Nephron progenitor cell (in vitro differentiated cells): ENCODE measurements at places on chromosomes 2 and 18.
A peak's percentile ranks its signal among the peaks of the same experiment; 100 is the strongest.

DNA sequence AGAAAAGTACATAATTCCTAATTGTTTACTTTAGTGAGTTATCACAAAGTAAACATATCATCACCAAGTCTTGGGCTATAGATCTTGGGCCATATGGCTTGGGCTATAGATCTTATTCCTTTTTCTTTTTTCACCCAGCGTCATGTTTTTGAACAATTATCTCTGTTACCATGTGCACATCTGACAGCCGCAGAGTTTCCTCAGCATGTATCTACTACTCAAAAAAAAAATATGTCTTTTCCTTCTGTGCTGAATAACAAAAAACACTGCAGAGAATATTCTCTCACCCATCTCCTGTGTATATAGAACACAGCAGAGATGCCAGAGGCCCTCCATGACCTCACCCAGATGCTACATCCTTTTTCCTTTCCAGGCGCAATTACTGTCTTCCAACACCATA lies 76.2 kb upstream of the MYO3B start:
- no peak for DNase-seq

GRCh38 chr2:220068846-220069245 lies 441.4 kb downstream of the SLC4A3 start:
- no peak for DNase-seq

DNA sequence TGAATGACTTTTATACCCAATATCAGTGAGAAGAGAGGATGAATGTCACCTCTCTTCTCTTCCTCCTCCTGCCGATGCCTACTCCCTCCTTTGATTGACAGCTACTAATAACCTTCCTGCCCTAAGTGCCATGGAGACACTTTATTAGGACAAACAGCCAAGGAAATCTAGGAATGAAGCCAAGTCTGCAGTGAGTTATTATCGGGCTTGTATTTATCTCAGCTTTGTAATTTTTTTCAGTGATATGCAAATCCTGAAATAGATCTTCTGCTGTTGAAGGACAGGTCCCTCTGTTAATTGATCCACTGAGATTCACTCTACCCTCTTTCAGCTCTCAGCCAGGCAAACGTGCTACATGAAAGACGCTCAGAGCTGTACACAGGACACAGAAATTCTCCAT lies 686.7 kb downstream of the TMEM182 start:
- DNase-seq: no peak

GRCh38 chr2:100254646-100255210 lies 67.6 kb downstream of the LONRF2 start:
- no peak for DNase-seq

DNA sequence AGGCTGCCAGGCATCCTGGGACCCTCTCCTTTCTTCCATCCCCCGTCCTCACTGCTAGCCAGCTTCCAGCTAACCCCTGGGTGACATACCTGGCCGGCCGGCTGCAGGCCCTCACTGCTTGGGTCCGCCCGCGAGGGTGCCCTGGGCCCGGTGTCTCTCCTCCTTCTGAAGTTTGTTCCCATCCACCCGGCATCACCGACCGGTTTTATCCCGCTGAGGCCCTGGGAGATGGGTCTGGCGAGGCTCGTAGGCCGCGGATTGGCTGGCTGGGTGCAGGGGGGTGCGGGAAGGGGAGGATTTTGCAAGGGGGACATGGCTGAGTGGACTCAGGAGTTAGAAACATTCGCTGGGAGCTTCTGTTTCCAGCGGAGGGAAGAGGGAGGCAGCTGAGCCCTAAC lies at the start of gene PAX8:
TSS of gene PAX8 (minus strand) at position 180 of the 398 bp plus-strand sequence. CDS start 527 bp downstream, outside the sequence.
- peak; percentile 82 for DNase-seq

DNA sequence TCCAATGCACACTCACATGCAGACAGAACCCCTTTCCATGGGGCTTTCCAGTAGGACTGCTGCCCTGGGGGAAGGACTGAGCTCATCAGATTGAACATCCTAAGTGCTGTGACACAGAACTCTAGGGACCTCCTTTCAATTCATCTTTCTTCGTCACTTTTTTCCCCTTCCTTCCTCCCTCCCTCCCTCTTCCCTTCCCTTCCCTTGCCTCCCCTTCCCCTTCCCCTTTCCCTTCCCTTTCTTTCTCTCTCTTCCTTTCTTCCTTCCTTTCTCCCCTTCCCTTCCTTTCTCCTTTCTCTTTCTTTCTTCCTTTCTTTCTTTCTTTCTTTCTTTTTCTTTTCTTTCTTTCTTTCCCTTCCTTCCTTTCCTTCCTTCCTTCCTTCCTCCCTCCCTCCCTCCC lies 39.6 kb upstream of the GATA6 start:
- DNase-seq: no peak

- DNase-seq: no peak
Measured at GRCh38 chr2:62229082-62229605, 33.2 kb downstream of the B3GNT2 start.

GRCh38 chr18:63109022-63109421 lies 210.5 kb downstream of the BCL2 start:
- no peak for DNase-seq

- DNase-seq: no peak
Measured at GRCh38 chr2:892892-893291, 57.8 kb upstream of the SNTG2 start.

DNA sequence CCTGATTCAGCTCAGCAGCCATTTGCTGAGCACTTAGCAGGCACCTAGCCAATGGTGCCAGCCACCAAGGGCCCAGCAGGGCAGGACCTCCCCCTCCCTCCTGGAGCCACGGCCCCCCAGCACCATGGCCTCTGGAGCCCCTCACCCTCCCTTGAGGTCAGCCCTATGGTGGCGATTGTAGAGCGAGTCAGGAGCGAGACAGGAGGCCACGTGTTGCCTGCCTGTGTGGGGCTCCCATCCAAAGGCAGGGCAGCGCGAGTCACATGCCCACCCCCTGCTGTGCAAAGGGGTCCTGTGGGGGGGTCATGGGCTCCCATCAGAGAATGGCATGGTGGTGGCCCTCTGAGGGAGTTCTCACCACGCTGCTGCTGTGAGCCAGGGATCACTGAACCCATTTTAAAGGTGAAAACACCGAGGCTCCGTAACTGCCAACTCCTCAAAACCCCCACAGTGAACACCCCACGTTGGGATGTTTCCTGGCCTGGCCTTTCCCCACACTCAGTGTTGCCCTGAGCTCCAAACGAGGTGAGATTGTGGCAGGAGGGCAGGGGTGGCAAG lies 35.6 kb downstream of the RAMP1 start:
- DNase-seq: no peak

GRCh38 chr18:57881818-57882413 lies 78.8 kb upstream of the ATP8B1 start:
- DNase-seq: peak; percentile 71

GRCh38 chr2:73776869-73777519 lies 2.9 kb downstream of the DUSP11 start:
- DNase-seq: no peak

GRCh38 chr18:40868110-40868858 lies 1086.8 kb upstream of the PIK3C3 start:
- no peak for DNase-seq

GRCh38 chr2:60832621-60833020 lies 48.8 kb upstream of the REL start:
- no peak for DNase-seq

DNA sequence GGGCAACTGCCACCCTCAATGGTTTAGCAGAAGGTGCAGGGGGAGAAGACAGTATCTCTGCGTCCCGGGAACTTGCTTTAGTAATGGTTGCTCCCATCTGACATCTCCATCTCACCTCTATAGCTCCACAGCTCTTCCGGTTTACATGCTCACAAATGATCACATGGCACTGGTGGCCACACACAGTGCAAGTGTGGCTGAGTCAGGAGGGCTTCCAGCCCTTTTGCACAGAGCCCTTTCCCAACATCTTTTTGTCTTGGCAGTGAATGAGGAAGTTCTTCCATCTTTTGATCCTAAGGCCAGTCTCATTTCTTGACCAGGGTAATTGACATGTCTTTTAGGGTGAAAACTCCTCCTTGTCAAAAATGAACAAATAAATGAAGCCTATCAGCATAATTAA lies 347.7 kb downstream of the LPIN1 start:
- DNase-seq: no peak

- no peak for DNase-seq
Measured at GRCh38 chr18:75162467-75162866, 46.5 kb downstream of the PTGR3 start.

GRCh38 chr18:73244401-73244800 lies 376.6 kb upstream of the NETO1 start:
- no peak for DNase-seq

DNA sequence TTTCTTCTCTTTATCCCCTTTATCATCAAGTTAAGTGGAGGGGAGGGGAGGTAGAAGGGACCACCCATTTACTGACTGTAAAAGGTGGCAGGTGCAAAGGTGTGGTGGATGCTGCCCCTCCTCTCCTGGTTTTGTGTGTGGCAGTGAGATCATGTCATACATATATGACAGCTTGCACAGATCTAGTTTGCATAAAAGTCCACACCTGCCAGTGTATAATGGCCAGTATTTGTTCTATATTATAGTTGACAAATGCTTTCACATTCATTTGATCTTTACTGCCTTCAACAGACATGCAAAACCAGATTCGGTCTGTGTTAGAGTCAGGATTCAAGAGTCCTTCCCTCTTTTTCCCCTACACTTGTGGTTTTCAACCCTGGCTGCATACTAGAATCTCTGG lies 55.1 kb downstream of the TGFA start:
- DNase-seq: no peak

- no peak for DNase-seq
Measured at GRCh38 chr2:143530758-143531157, 401.5 kb downstream of the ARHGAP15 start.

DNA sequence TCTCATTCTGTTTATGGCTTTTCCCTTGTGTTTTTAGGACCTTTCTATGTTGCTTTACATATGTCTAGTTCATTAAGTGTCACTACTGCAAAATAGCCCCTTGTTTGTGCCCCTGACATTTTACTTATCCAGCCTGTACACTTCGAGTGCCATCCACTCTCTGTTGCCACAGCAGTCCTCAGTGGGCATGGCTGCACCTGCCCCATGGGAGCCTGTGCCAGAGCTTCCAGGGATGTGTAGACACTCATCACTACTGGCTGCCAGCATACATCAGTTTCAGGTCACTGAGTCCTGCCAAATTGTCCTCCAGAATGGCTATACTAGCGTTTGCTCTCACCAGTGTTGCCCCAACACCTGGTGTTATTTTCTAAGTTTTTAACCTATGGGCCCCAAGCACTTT lies 80.4 kb downstream of the ARMC9 start:
- DNase-seq: no peak

- DNase-seq: no peak
Measured at GRCh38 chr2:124877141-124877577, 852.1 kb downstream of the CNTNAP5 start.

DNA sequence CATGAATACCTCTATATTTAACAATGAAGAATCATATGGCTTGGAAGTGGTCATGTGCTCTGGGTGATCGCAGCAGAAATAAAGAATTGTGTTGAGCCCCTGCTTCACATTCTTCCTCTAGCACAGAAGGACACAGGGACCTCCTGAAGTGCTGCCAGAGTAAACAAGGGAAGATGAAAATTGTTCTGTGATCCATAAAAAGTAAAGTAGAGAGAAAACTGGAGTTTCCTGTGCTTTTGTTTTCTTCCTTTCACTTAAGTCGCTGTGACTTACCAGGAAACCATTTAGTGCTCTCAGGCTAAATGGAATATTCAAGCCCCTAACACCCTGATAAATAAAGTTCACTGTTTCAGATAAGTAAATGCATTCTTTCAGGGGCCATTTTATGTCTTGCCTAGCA lies 1173.6 kb upstream of the CHAC2 start:
- no peak for DNase-seq

DNA sequence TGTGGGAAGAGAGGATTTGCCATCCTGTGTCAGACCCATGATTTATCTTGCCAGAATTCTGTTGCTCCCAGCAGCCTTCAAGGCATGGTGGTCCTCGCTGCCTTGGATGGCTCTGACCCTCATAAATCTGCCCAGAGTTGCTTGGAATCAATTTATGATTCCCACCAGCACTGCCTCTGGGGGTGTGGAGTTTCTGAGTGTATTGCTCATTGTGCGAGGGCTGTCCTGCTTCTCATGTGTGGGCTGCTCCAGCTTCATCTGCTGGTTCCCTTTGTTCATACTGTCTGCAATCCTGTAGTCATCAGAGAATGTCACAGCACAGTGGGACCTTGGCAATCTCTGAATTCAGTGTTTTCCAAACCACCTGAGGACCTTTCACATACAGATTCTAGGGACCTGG lies 139.8 kb downstream of the CLIP4 start:
- peak; percentile 34 for DNase-seq

DNA sequence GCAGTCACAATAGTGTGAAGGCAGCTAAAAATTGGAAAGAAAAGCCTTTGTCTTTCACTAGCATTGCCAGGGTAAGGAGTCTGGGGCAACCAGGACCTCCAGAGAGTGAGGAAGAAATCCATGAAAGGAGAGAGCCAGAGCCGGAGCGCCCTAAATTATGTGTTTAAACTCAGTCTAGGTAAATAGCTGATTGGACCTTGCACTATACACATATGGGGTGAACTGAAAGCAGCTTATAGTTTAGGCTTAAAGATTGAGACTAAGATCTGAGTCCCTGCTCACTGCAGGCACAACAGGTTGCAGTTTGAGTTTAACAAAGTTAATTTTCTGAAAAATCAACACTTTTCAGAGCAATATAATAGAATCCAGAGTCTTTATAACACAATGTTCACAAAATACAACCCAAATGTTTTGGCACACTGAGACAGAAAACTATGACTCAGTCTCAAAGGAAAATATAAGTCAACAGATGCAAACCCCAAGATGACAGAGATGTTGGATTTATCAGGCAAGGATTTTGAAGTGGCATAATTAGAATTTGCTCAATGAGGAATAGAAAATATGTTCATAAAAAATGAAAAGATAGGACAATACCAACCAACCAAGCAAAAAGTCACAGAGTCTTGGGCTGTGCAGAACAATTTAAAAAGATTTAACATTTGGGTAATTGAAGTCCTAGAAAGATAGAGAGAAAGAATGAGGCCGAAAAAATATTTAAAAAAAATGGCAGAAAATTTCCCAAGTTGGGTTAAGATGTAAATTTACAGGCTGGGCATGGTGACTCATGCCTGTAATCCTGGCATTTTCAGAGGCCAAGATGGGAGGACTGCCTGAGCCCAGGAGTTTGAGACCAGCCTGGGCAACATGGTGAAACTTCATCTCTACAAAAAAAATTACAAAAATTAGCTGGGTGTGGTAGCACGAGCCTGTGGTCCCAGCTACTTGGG lies 39.6 kb downstream of the DOK1 start:
- DNase-seq: no peak

DNA sequence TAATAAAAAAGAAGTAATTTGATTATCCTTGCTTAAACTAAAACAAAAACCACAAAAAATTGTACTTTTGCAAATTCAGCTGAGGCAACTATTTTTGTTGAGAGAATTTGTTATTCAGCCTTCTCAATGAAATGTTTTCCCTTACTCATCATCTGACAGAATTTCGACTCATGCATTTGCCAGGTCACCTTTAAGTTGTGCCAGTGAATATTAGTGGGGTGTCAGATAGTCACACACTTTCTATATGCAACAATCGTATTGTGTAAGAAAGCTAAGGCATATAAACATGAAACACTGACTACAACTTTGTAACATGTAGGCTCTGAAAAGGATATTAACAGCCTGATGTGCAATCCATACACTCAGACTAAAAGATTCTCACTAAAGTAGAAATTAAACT lies 1653.1 kb upstream of the SLC39A10 start:
- no peak for DNase-seq
